ENCODE measurements at places on chromosomes 2 and 18.

DNA sequence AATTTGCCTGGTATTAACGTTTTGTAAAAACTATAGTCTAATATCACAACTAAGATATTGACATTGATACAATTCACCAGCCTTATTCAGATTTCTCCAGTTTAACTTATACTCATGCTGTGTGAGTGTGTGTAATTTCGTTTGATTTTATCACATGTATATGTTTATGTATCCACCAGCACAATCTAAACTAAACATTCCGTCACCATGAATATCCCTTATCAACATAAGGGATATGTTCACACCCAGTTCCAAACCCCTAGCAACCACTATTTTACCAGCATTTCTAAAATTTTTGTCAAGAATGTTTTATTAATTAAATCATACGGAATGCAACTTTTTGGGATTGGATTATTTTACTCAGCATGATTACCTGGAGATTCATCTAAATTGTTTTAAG lies 450.3 kb downstream of the FBXO15 start:
- DNase-seq = no peak

- DNase-seq = no peak
Measured at GRCh38 chr2:172985139-172985892, 90.3 kb upstream of the MAP3K20 start.

- no peak for DNase-seq
Measured at GRCh38 chr2:197209742-197210408, 100.7 kb downstream of the ANKRD44 start.

DNA sequence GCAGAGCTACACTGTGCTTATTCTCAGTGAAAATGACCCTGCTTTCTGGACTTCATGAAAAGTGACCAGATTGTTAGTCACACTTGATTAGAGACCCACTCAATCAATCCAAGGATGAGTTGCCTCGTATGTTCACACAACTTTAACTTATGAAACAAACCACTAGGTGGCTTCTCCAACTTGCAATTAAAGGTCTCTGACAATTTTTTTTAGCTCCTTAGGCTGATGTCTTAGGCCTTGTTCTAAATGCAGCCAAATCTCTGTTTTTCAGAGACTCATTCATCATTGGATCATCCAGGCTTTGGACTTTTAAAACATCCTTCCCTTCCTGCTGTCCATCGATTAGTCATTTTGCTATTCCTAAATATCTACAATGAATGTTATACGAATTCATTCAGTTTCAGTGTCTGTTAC lies 63.4 kb downstream of the MREG start:
- peak; percentile 52 for DNase-seq

- peak; percentile 36 for DNase-seq
Measured at GRCh38 chr2:134866498-134867099, 28.2 kb downstream of the ACMSD start.

DNA sequence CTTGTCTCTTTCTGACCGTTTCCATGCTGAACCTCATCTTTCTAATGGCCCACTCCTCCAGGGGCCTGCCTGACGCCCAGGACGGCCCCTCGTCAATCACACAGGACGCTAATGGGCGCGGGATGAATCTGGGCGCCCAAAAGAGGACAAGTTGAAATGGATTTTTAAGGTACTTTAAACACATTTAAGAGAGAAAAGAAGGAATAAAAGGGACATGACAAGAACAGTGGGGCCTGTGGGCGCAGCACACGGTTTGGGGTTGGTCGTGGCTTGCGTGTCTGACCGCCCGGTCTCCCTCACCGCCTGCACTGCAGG lies 607 bp upstream of the UBE2F start:
- no peak for DNase-seq

DNA sequence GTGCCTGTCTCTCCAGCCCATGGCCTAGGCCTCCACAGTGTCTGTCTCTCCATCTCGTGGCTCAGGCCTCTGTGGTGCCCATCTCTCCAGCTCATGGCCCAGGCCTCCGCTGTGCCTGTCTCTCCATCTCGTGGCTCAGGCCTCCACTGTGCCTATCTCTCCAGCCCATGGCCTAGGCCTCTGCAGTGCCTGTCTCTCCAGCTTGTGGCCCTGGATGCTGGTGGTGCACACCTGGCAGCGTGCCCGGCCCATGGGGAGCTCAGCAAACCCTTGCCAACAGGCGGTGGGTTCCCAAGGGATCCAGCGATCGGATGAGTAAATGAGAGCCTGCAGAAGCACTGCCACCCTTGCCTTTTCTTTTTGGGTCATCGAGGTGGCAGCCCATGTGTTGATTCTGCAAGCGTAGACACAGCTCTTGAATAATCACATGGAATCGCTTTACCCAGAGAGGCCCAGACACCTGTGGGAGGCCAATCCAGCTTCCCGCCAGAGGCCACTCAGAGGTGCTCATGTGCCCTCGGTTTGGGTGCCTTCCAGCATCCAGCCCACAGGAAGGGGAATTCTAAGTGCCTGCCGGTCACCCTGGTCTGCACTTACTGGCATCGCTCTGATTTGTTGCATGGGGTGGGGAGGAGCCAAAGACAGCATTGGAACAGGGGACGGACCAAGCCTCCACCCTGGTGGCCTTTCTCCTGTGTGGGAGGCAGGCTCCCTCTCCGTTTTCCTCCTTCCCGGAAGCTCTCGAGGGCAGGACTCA lies 101.8 kb upstream of the HDAC4 start:
- no peak for DNase-seq

- no peak for DNase-seq
Measured at GRCh38 chr18:26809346-26809745, 56.2 kb downstream of the AQP4 start.

DNA sequence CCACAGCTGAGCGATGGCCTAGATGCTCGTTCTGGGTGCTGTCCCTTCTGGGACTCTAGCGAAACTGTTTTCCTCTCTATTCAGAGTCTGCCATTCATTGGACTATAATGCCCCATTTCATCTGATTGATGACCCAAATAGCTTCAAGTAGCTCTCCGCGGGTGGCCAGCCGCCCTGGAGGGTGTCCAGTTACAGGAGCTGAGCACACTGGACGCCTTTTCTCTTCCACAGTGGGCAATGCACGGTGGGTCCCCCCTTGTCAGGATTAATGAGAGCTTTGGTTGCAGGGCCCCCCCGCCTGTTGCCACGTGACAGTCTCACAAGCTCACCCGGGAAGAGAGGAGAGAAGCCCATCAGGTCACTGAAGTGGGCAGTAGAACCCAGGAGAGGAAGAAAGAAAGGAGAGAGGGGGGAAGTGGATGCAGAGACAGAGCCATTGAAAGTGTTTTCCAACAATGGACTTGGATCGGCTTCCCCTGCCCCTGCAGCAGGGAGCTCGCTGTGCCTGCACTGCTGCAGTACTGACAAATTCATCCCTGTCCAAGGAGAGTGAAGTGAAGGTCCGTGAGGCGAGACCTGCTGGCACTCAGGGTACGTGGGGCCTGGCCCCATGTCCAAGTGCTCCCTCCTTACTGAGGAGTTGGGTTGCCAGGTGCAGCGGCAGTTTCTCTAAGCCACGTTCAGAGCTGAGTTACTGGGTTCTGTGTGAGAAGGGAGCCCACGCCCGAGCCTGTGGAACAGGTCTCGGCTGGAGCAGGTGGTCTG lies 44.8 kb downstream of the DIPK1C start:
- DNase-seq = no peak

DNA sequence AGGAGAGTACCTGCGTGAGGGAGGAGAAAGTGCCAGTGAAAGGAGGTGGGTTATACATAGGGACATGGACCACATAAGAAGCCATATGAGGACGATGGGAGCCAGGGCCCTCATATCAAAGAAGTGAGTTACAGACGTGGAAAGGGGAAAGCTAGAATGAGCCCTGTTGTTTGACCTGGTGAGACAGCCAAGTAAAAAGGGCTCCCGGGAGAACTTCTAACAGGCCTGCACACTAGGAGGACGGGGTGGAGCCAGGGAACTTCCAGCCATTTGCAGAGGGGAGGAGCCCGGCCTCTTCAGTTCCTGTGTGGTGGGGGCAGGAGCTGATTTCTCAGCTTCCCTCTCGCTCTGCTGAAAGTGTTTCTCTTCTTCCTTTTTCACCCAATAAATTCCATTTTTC lies 84.1 kb upstream of the SLC66A3 start:
- DNase-seq = peak; percentile 9

DNA sequence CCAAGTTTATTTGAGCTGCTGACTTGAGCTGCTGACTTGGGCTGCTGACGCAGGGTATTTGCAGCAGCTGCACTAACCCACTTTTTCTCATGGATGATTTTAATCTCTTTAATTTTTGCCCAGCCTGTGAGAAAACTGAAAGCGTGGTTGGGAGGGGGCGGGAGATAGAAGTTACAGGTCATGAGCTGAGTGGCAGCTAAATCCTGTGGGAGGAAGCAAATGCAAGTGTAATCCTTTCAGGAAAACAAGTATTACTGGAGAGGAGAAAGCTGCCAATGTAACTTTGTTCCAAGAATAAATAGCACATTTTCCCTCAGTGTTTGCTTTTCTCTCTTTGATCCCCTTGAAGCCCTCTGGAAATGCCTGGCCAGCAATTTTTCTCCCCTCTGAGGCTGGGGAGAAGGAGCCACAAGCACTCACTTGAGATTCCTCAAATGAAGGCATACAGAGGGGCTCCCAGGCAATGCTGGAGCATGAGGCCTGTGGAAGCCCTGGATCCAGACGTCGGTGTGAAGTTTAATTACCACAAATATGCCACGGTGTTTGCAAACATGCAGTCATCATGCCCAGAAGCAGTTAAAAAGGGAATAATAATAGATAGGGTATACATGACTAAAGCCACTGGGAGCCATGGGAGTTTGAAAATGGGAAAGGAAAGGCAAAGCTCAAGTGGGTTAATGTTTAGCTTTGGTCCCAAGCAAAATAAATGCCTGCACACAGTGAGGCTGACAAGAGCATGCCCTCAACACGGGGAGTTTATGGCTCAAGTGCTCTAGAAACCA lies 10.4 kb upstream of the EVA1A start:
- DNase-seq = peak; percentile 37

GRCh38 chr2:230925443-230925878 lies 419 bp upstream of the GPR55 start:
- no peak for DNase-seq

DNA sequence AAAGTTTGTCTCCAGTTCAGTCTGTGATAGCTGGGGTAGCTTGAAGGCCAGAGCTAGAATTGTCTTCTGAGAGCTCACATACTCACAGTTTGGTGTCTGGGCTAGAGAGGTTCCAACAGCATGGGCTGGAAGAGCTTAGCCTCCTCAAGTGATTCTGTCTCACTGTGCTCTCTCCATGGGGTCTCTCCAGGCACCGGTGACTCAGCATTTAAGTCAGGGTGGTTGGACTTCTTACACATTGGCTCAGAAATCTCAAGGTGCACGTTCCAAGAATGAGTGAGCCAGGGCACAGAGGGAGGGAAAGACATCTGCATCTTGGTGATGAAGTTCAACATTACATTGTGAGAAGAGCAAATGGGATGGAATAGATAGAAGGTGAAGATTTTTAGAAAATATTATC lies 207.3 kb upstream of the DDX18 start:
- no peak for DNase-seq

DNA sequence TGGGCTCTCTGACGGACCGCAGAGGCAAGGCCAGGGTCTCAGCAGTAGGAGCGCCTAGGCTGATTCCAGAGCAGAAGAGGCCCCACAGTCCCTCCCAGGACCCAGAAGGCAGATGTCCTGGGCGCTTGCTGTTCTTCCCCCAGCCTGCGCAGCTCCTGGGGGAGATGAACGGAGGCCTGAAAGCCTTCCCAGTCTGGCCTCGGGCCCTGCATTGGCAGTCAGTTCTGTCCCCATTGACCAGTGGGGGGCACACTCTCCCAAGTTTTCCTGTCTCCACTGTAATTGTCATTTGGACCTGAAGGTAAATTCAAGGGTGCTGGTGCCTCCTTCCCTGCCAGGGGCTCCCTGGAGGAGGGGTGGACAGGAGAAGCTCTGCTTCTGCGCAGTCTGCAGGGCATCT lies 345.7 kb downstream of the CYP26B1 start:
- DNase-seq = peak; percentile 61

GRCh38 chr2:17251171-17251570 lies 267.1 kb downstream of the RAD51AP2 start:
- no peak for DNase-seq

GRCh38 chr2:165149439-165149838 lies 54.4 kb downstream of the SCN3A start:
- no peak for DNase-seq

- DNase-seq = no peak
Measured at GRCh38 chr2:48515513-48515985, 14.4 kb upstream of the STON1 start.

DNA sequence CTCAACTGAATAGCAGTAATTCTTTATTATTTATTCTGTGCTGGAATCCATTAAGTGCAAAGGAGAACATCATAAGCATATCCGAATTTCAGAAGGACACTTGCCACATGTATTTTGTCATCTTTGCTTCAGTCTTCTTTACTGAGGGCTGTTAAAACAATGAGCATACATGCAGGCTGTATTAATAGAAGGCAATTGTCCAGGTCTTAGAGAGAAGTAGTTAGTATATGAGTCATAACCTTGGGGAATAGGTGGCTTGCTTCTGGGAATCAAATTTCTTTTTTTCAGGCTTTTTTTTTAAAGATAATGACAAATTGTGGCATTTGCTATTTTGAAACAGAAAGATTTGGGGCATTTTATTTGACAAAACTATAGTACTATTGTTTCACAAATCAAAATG lies 773.5 kb downstream of the CNTNAP5 start:
- no peak for DNase-seq

DNA sequence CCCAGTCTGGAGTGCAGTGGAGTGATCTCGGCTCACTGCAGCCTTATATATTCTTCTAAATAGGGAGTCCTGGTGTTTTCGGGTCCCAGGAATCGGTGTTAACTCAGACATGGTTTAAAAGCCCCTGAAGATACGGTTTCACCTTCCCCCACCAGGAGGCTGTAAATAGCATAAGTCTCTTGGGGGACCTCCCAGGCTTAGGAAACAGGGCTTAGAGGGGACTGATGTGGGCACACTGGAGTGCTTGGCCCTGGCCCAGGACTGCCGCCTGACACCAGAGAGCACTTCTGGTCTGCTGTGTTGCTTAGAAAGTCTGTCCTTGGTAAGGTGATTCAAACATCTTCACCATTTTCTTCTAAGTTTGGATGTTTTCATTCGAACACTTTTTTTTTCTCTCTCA lies 39.7 kb upstream of the MAP4K4 start:
- DNase-seq = no peak
